ENCODE measurements at places on chromosomes 5 and 9. TPM values are rescaled to one million over a fixed set of nuclear protein-coding genes. Genes with fewer than 3 reads are reported as not detected.

GABRB2 gene
- 0.25 TPM for total RNA-seq

MYO10 gene
- total RNA-seq: 6.0 TPM

SPATA31A6 gene
- total RNA-seq: not detected

POLR3G gene
- total RNA-seq: 0.61 TPM

SYNPO gene
- 716 TPM for total RNA-seq

DMAC1 gene
- 139 TPM for total RNA-seq

AFAP1L1 gene
- total RNA-seq: 53.8 TPM

C9orf153 gene
- not detected for total RNA-seq

PCDHA9 gene
- 0.07 TPM for total RNA-seq

DNA sequence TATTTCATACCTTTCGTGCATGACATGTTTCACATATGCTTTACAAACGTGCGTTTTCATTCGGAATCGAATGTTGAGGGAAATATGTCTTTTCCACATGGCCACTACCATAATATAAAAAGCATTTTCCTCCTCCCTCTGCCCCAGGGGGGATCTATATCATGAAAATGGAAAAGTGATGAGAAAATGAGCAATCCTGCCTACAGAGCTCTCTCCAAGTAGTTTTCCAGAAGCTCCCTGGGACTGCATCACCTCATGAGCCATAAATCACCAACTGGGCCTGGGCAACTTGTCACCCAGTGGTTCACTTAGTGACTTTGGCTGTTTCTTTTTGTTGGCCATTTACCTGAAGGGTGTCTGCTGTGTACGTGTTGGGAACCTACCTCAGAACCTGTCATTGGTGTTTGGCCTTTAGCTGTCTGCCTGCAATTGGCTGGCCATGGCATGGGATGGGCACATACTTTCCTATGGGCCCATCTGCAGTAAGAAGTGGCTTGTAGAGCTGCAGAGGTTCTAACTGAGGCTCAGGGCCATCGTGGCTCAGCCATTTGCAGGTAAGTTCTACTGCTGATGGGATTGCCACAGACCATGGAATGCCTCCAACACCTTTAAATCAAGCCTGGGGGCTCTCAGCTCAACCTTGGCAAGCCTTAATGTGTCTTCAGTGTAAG is 9.5 kb upstream of the TIFAB start:
- no peak for DNase-seq

- no peak for DNase-seq
Measured at GRCh38 chr5:37929791-37930190, 90.0 kb upstream of the GDNF start.

- peak; percentile 83 for DNase-seq
Measured at GRCh38 chr5:56480705-56481427, 247.7 kb upstream of the ANKRD55 start.

GRCh38 chr5:37881359-37881758 is 41.5 kb upstream of the GDNF start:
- DNase-seq: no peak

GRCh38 chr5:143921525-143922311 is 109.8 kb downstream of the HMHB1 start:
- no peak for DNase-seq

DNA sequence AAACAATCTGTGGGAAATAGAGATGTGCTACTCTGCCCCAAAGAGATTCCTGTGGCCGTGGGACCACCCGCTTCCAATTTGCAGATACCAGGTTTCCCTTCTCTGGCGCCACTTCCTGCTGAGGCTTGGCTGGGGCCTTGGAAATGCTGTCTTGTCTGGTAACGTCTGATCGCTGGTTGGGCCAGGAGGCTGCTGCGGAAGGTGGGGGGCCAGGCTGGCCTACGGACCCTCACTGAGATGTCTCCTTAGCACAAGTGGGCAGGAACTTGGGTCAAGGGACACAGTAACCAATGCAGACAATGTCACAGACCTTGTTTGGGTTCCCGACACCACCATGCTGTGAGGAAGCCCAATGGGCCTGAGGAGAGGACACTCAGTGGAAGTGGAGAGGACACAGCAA is 31.7 kb upstream of the IRX4 start:
- DNase-seq: no peak

DNA sequence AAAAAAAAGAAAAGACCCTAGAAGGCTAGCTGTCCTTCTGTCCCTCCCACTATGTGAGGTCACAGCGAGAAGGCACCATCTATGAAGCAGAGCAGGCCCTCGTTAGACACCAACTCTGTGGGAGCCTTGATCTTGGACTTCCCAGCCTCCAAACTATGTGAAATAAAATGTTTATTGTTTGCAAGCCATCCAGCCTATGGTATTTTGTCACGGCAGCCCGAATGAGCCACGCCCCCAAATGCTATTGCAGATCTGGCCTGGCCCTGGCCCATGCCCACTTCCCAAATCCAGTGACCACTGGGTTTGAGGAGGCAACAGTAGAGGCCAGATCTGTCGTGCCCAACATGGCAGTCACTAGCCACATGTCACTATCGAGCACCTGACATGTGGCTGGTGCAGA is 10.8 kb downstream of the STK10 start:
- DNase-seq: no peak

DNA sequence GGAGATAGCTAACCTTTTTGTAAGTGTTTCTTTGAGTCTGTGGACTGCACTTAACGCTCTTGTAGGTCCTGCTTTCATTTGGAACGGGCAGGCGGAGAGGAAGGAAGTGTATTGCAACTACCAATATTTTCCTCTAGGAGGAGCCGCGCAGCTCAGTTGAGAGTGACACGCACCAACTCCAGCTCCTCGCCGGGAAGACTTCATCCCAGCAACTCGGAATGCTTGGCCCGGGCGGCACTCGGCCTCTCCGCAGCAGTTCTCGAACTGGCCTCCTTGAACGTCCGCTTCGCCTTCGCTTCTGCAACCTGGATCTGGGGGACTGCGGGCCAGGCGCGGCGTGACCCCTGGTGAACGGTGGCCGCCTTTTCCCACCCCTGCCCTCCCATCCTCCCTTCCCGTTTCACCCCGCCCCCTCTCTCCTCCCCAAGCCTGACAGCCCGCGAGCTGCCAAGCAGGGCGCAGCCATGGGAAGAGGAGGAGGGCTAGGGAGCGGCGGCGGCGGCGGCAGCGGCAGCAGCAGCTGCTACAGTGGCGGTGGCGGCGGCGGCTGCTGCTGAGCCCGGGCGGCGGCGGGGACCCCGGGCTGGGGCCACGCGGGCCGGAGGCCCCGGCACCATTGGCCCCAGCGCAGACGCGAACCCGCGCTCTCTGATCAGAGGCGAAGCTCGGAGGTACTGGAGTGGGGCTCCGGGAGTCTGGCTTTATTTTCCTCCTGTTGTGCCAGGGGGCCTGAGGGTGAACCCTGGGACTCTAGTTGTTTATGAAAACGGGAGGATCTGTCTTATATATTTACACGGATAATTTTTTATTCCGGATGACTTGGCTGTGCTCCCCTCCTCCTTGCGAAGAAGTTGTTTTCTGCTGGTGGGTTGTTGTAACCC is at the start of gene GHR:
Gene GHR (plus strand): TSS at position 155 of the 881 bp plus-strand sequence. CDS start 142,436 bp downstream, outside the sequence.
- peak; percentile 89 for DNase-seq

DNA sequence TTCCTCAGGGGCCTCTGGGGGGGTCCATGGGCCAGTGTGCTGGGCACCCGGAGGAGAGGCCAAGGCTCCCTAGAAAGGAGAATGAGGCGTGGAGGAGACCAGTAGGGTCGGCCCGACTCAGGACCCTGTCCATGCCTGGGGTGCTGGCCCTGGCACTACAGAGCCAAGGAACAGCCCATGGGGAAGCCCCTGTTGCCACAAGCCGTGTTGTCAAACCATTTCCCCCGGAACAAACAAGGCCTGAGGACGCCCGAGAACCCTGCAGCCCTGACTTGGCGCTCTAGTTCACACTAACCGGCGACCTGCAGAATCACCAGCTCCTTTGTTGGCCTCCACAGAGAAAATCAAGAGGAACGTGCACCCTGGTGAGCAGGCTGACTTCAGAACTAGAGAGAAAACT is 41.6 kb upstream of the SLC12A7 start:
- no peak for DNase-seq

GRCh38 chr9:35661756-35662350 is 3.1 kb downstream of the ARHGEF39 start:
- DNase-seq: no peak

- no peak for DNase-seq
Measured at GRCh38 chr5:170290498-170290897, 7.1 kb downstream of the LCP2 start.

GRCh38 chr5:154103233-154103632 is 64.5 kb downstream of the MFAP3 start:
- DNase-seq: no peak

DNA sequence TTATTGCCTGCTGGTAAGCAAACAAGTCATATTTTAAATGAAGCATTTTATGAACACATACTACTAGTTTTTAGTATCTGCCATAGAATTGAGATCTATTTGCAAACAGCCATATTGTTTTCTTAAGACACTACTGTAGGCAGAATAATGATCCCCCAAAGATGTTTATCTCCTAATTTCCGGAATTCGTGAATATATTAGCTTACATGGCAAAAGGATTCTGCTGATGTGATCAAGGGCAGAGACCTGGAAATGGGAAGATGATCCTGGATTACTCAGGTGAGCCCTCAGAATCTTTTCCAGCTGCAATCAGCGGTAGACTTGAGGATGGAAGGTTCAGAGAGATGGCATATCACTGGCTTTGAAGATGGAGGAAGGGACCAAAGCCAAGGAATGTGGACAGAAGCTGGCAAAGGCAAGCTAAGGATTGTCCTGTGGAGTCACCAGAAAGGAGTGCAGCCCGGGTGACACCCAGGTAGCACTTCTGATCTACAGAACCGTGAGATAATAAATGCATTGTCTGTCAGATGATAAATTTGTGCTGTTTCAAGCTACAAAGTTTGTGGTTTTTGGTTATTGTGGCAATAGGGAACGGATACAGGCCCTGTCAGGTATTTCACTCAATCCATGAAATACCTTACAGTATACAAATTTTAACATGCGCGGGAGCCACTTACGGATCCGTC is 1.0 kb upstream of the ERCC6L2 start:
- no peak for DNase-seq

DNA sequence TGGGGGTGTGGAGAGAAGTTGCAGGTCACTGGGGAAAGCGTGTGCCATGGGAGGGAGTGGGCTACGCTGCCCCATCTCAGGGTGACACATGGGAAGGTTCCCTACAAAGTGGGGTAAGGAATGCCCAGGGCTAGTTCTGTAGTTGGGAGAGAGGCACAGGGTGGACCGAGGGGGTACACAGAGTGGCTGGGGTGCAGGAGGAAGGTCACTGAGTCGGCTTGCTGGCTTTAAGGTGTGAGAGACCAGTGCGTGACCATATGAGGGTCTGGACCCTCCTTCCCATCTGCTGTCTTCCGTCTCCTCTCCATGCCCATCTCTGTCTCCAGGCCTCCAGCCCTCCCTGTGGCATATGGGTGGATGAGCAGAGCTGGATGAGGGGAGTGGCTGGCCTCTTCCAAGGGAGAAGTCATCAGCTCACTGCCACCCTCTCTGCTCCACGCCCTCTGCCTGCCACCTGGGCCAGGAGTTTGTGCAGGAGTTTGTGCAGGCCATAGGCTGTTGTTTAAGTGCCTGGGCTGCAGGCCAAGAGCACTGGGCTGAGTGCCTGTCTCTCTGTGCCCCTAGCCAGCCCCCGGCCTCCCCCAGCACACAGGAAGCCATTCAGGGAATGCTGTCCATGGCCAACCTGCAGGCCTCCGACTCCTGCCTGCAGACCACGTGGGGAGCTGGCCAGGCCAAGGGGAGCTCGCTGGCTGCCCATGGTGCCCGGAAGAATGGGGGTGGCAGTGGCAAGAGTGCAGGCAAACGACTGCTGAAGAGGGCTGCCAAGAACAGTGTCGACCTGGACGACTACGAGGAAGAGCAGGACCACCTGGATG is 96.8 kb downstream of the PHF2 start:
- DNase-seq: peak; percentile 47

DNA sequence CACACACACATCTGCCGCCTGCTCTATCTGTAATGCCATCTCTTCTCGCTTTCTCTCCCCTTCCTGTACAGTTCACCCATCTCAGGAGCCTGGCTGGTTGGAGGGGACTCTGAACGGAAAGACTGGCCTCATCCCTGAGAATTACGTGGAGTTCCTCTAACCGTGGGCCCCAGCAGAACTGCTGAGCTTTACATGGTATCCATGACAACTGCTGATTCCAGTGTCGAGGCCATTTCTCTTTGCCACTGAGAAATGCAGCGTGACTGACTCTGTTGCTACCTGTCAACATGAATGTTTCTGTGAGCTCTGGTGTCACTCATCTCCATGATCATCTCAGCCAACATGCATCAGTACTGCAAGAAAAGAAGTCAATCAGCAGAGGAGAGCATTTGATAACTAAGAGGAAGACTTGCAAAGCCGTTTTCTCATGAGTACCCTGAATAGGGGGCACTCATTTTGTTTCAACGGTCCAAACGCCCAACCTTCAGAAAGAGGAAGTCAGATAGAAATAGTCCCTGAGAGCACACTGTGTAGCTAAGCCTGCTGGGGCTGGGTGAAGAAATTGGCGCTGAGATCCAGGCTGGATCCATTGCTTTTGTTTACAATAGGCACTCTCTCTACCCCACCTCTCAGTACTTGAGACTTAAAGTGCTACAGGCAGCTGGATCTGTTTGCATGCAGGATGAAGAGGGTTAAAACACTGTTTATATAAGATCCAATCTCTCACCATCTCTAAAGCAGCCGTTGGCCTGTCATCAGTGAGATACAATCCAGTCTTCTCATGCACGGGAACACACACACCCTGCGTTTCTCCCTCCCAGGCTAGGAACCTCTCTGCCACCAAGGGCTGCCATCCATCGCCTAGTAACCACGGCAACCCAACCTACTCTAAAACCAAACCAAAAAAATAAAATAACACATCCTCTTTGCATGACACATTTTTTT is 180.9 kb downstream of the NR3C1 start:
- no peak for DNase-seq

GRCh38 chr9:120153258-120153657 is 426.7 kb downstream of the CDK5RAP2 start:
- no peak for DNase-seq

- no peak for DNase-seq
Measured at GRCh38 chr9:135998410-135999071, 37.4 kb upstream of the UBAC1 start.

DNA sequence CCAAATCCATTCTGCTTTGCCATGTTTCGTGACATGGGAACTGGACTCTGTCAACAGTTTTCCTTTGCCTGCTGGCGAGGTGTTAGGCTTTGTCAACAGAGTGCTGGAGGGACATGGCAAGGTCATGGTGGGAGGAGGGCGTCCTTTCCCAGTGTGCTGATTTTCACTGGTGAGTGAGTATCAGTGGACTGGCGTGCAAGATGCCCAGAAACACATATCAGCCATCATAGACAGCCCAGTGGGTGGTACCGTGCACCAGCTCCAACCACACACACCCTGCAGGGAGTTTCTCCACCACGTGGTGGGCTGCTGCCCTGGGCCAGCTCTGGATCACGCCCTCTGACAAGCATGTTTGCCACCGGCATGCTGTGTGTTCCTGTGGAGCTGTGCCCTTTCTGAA is 50.0 kb upstream of the ABL1 start:
- no peak for DNase-seq

- no peak for DNase-seq
Measured at GRCh38 chr5:111231119-111231518, 6.9 kb downstream of the CAMK4 start.

GRCh38 chr5:37189355-37189754 is 59.8 kb downstream of the CPLANE1 start:
- DNase-seq: no peak
